ENCODE measurements at places on chromosomes 6 and 20.
A peak's percentile ranks its signal among the peaks of the same experiment; 100 is the strongest.

DNA sequence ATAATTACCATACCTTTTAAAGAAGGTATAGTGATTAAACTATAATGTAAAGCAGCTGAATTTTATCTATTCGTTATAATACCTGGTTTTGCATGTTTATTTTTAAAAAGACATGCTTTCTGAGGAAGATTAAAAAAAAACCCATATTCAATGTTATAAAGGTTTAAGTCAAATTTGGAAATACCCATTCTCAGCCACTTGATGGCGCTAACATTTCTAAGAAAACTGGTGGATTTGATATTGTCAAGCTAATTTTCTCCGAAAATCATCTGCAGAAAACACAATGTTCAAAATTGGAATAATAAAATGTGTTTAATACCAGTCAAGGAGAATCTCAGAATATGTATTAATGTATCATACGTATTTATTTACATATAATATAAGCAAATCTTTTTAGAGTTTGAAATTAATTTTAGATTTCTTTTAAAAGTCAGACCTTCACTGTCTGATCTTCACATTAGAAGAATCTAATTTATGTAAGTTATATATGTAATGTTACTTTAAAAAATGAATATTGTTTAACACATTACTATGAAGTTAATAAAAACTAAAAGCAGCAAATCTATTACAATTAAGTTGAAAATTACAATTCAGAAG, 35.0 kb downstream of the SHPRH start:
- DNase-seq: peak; percentile 55

GRCh38 chr6:104754788-104755409, 104.8 kb downstream of the HACE1 start:
- no peak for DNase-seq

DNA sequence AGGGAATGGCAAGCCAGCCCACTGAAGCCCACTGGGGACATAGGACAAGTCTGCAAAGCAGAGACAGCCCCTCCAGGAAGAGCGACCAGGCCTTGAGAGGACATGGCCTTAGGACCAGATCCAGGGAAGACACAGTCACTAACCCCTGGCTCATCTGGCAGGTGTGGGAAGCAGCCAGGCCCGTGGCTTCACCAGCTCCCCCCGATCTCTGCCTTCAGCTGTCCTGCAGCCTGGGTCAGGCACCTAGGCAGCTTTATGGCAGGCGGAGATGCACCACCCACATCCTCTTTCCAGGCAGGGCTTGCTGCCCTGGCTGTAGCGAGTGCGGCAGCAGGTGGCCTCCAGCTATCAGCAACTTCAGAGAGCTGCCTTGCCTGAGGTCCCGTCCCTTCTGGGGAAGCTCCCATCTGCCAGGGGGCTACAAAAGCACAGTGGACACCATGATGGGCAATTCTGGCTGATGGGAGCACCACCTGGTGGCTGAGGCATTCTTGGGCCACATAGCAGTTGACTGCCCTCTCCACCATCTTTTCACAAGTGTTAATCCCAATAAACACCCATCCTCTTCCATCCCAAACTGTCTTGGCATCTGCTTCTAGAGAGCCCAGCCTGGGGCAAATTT, 85.8 kb downstream of the DZANK1 start:
- no peak for DNase-seq

GRCh38 chr6:151811081-151811480, 3.6 kb downstream of the ESR1 start:
- DNase-seq: peak; percentile 54

- DNase-seq: no peak
Observed at GRCh38 chr6:107331409-107332386, 127.7 kb downstream of the PDSS2 start.

All from suppressor macrophage treated with lipopolysaccharide for 4 hours (primary cell).